ENCODE measurements at places on chromosomes 2 and 18.

DNA sequence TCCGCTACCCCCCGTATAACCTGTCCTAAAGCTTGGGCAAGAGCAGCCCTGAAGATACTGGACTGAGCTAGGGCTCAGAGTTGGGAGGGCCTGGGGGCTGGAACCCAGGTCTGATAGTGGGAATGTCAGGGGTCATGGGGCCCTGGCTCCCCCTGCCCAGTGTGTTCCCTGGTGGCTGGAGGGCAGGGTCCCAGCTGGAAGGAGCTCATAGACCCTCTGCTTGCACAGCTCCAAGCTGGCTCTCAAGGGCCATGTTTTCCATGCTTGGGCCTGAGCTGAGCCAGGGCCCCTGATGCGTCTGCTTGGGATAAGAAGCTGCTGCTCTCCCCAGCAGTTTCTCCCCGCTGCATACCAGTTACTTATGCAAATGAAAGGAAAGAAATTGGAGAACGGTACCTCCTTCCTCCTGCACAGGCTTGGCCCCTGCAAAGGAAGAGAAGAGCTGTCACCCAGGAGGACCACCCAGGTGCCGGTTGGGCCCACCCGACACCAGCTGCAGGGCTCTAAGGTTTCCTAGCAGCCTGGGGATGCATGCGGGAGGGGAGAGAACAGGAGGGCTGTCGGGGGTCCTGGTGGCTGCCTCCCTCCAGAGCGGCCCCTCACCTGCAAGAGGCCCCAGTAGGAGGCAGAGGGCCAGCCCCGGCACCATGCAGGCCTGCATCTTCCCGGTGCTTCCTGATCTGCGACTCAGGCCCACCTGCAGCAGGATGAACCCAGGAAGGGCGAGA lies 628 bp downstream of the OTOS start:
- no peak for DNase-seq

GRCh38 chr2:171469176-171469575 lies 35.1 kb downstream of the DCAF17 start:
- DNase-seq: no peak

- no peak for DNase-seq
These were observed 15.9 kb upstream of the NDUFV2 start for GRCh38 chr18:9086624-9087023.

- no peak for DNase-seq
These were observed 5.0 kb downstream of the CFAP221 start for GRCh38 chr2:119549241-119549640.

DNA sequence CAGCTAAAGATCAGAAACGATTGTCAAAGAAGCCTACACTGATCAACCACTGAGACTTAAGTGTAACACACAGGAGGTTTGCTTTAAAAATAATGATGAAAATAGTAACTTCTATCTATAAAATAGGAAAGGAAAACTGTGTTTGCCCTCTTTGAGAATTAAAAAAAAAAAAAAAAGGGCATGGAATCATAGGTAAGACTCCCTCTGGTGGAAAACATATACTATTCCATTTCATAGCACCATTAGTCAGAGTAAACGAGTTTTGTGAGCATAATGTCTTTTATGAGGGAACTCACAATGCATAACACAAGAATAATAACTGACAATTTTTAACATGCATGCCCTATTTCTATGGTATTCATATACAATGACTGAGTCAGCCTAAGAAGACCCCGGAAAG lies 36.3 kb downstream of the SLC35F5 start:
- peak; percentile 1 for DNase-seq

- no peak for DNase-seq
These were observed 33.7 kb downstream of the ANKRD30B start for GRCh38 chr18:14781671-14782070.

DNA sequence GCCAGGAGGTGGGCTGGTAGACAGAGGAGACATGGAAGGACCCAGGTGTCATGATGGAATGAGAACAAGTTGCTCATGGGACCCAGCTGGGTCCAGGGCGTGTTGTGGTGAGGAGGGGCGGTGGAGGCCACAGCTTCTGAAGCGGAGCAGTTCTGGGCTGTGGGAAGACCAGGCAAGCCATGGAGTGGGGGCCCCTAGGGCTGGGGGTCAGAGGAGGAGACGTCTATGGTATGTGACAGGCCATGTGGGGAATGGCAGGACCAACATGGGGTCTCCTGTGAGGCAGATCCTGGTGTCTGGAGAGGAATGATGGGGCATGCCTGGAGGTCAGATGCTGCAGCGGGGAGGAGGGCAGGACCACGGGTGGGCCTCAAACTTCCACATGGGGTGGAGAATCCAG lies 16.9 kb downstream of the MYO7B start:
- no peak for DNase-seq

- DNase-seq: no peak
These were observed 740.2 kb upstream of the ZEB2 start for GRCh38 chr2:145260081-145260480.

Data from CD4-positive, alpha-beta memory T cell (primary cell).